ENCODE measurements at places on chromosomes 16 and 17.

DNA sequence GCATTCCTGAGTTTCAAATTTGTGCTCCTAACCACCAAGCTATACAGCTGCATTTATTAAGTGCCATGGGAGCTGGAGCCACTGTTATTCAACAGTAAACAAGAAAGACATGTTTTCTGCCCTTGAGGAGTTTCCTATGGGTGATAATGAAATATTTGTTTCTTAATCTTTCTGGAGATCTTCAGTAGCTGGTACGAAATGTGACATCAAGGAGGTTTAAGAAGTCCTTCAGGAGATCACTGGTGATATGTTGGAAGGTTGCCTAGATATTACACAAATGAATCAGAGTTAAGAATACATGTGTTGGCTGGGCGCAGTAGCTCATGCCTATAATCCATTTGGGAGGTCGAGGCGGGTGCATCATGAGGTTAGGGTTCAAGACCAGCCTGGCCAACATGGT, 14.9 kb downstream of the RHOT1 start:
- DNase-seq, result no peak

- DNase-seq, result no peak
Observed at GRCh38 chr17:33531311-33531710, 238.2 kb upstream of the ASIC2 start.

DNA sequence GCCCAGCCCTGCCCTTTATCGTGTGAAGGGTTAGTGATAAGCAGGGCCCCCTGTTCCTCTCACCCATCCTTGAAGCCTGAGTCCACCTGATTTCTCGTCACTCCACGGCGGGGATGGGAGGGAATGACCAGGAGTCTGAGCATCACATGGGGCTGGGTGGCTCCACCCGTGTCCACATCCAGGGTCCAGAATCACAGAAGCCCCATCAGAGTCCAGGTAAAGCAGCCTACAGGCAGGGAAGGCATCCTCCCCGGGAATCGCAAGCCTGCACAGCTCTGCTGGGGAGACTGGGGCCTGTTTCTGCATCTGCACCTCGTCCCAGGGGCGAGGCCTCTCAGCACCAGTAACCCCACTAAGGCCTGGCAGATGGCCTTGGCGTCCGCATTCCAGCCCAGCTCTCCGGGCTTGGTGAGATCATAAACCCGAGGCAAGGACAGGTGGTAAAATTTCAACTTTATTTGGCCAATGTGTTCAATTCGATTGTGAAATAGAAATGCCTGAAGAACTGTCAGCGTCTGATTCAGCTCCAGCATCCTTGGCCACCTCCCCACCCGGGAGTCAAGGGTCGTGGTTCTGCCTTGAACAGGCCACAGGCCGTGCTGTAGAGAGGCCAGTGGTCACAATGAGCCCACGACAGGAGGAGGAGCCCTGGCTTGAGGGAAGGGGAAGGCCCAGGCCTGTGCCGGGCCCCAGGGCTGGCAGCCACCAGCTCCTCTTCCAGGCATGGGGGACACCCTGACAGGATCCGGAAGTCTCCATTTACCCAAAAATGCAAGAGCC, 8.1 kb upstream of the PPP1R27 start:
- DNase-seq, result no peak

DNA sequence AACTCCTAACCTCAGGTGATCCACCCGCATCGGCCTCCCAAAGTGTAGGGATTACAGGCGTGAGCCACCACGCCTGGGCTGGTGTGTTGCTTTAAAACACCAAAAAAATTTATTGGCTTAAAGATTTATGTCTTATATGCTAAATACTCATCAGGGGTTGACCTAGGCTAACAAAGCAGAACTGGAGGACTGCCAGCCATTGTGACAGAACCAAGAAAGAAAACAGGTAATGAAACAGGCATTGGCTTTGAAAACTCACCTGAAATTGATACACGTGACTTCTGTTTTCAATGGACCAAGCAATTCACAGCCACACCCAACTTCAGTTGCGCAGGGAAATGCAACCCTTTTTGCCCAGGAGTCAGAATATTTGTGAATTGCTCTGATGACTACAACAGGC, 4.9 kb upstream of the PHAF1 start:
- no peak for DNase-seq

- no peak for DNase-seq
Observed at GRCh38 chr17:9383826-9384225, 191.8 kb downstream of the STX8 start.

GRCh38 chr16:82013139-82013538, 1.9 kb upstream of the SDR42E1 start:
- DNase-seq, result no peak

DNA sequence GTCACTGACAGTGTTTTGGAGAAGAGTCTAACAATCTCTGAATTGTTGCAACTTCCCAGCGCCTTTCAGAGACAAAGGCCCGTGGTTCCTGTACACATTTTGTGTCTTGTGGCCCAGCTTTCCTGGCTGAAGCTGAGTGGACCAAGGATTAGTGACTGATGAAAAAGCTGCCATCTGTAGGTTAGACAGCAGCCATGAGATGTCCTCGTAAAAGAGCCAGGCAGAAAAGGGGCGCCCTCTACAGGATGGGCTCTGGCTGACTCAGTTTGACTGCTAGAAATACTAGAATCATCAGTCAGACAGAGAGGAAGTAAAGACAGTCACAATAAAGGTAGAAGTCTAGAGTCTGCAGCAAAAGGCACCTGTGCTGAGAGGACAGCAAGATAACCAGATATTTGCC, 26.5 kb upstream of the NF1 start:
- DNase-seq, result no peak

DNA sequence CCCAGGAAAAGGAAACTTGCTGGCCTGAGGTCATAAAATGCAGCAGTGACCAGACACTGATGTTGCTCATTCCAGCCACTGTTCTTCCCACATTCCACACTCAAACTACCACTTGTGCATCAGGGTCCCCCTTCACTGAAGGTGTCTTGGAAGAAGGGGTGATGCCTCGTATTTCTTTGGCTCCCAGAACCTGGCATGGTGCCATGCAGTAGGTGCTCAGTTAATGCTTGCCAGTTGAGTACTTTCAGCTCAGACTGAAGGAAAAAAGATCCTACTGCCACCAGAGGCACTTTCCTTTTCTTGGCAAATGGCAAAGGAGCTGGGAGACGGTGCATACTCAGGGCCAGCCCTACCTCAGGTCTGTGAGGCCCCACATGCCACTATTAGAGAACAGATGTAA, 73.5 kb downstream of the TEX14 start:
- DNase-seq, result no peak
